ENCODE measurements at places on chromosomes 6 and 20. TPM values are rescaled to one million over a fixed set of nuclear protein-coding genes. Genes with fewer than 3 reads are reported as not detected.

CLPSL1 gene
- not detected for total RNA-seq

DNA sequence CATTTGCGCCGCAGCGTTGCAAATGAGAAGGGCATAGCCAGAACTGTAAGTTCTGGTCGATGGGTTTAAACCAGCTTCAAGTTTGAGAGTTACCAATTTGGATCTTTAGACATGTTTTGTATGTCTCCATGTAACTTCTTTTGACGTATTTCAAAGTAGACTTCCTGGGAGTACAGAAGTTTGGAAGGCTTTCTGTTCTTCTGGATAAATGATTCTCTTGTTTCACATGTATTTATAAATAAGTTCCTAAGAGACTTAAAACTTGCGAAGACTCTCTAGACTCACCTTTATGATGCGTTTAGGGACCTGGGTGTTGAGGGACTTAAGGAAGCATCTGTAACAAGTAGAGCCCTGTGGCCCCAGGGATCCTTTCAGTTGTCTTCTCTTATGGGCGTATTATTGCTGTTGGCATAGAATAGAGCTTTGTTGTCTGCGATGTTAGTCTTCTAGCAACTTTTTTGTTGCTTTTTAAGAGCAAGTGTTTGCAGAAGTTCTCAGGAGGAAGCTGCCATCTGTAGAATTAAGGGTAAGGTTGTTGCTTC, 1.3 kb downstream of the CDYL start:
- no peak for DNase-seq

DNA sequence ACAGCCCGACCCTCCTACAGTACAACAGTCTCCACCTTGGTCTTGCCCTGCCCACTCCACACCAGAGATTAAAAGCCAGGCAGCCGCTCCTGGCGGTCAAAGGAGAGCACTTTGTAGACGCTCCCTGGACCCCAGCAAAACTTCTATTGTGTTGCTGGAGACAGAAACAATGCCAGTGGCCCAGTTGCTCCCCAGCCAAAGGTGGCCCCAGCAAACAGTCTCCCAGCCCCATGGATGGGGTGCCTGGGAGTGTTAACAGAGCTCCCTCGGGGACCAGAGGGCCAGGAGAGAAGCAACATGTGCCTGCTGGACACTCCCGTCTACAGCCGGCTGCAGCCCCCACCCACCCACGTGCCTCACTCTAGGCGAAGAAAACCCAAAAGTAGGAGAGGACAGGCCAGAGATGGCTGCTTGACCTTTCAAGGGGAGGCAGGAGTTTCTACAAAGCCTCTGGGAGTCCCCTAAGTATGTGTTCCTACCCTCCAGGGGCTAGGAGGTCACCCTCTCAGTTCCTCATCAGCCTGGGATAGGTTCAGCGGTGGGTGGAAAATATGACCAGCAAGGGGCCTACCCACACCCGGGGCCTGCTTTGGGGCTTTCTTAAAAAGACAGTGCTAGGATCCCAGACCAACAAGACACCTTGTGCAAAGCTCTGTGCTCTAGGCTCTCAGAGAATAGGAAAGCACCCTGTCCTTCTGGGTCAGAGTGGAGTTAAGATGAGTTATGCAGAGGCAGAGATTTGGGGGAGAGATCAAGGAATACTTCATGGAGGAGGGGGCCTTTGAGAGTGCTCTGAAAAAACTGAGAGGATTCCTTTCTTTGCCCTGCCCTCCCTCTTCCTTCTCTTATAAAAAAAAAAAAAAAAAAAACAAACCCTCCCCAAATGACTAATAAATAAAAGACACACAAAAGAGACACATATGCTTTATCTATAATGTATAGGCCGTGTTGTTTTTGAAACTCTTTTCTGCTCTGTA, 19.0 kb upstream of the PREX1 start:
- no peak for DNase-seq

PLA2G7 gene
- not detected for total RNA-seq

POM121L2 gene
- not detected for total RNA-seq

GRCh38 chr20:56750430-56750829, 121.3 kb downstream of the TFAP2C start:
- no peak for DNase-seq

DNA sequence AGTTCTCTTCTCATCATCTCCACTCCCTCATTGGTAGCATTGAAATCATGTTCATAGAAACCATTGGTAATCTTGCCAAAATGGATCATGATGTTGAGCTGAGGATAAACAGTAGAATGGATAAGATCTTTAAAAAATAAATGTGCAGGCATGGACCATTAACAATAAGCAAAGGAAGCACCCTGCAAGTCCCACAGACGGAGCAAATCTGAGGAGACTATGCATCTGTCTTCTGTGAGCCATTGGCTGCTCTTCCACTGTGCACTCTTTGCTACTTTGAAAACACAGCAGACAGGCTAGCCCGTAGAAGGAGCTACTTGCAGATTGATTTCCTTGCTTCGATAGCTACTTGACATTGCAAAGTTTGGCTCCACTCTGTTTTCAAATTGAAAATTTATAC, 535.0 kb downstream of the PKHD1 start:
- DNase-seq: no peak

GPR63 gene
- 2.5 TPM for total RNA-seq

DNA sequence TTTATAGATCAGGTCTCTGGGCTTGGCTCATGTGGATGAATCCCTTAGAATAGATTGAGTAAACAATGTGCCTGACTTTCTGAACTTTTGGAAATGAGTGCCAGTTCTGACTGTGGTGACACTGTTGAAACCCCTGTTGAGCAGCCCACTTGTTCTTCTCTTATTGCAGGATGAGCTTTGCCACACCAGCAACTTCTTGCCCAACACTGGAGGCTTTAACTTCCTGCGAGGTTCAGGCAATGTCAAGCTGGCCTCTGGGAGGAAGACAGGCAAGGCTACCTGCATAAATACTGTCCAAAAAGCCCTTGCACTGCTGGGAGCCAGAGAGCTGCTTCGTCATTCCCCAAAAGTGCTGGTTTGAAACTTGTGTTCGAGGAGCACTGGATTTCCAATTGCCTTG, 32.8 kb upstream of the SMIM8 start:
- no peak for DNase-seq

- DNase-seq: no peak
These were observed 219.3 kb downstream of the ARHGAP18 start for GRCh38 chr6:129490521-129491255.

DNA sequence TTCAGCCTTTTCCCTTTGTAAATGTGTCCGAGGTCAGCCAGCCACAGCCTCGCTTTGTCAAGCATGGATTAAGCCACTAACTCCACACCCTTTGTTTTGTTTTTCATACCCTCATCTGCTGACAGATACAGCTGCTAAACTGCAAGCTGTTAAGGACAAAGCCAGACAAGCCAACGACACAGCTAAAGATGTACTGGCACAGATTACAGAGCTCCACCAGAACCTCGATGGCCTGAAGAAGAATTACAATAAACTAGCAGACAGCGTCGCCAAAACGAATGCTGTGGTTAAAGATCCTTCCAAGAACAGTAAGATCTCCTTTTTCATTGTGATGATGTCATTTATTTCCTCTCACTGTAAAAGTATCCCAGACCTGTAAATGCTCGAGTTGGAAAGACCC, 269.3 kb downstream of the ARHGAP18 start:
- DNase-seq: no peak

PLCG1 gene
- 138 TPM for total RNA-seq

DNA sequence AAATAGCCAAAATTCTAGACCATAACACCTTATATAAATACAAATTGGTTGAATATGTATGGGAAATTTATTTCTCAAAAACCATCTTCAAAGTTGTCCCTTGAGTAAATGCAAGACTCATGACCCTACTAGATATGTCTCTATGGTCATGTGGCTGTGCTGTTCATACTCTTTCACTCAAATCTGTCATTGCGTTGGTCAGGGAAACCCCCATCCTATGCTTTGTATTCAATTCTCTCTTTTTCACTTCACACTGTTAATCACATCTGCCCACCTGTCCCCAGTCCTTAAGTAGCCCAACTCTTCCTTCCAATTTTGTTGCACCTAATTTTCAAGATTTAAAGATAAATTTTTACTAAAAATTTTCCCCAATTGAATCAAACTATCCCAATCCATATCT, 51.0 kb downstream of the RPS12 start:
- DNase-seq: no peak

Data from vagina (tissue), 2 donors.